ENCODE measurements at places on chromosomes 2 and 18. TPM values are rescaled to one million over a fixed set of nuclear protein-coding genes. Genes with fewer than 3 reads are reported as not detected.

Gene COL3A1
- 3,160 TPM for total RNA-seq

Gene NYAP2
- under 0.01 TPM for total RNA-seq

Gene ARHGAP15
- 0.88 TPM for total RNA-seq

Gene OBSL1
- total RNA-seq = 60.4 TPM

Gene C1GALT1C1L
- total RNA-seq = 1.2 TPM

Gene GYPC
- 101 TPM for total RNA-seq

Gene TMEM178A
- 0.29 TPM for total RNA-seq

Gene PHOSPHO2
- 5.0 TPM for total RNA-seq

Gene C2orf78
- total RNA-seq = not detected

Gene REG1B
- total RNA-seq = not detected

Gene C1QL2
- total RNA-seq = not detected

Gene GDF7
- total RNA-seq = under 0.01 TPM

Gene SLC19A3
- 0.36 TPM for total RNA-seq

DNA sequence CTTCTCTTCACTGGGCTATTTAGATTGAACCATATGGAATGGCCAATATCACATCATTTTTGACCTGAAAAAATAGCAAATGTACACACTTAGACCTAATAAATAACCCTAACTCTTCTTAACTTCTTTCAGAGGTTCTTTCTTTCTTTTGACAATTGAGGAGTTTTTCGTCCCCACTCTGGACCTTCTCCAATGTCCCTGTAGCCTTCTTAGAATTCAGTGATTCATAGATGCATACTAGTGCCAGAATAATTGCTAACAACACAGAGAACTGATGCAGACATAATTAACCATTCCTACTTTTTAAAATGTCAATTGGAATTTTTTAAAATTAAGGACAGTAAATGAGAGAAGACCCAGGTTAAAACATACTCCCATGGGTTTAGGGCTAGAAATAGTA lies 20.0 kb downstream of the DAPL1 start:
- DNase-seq = peak; percentile 80

GRCh38 chr18:59877361-59877760 lies 22.4 kb upstream of the PMAIP1 start:
- no peak for DNase-seq

DNA sequence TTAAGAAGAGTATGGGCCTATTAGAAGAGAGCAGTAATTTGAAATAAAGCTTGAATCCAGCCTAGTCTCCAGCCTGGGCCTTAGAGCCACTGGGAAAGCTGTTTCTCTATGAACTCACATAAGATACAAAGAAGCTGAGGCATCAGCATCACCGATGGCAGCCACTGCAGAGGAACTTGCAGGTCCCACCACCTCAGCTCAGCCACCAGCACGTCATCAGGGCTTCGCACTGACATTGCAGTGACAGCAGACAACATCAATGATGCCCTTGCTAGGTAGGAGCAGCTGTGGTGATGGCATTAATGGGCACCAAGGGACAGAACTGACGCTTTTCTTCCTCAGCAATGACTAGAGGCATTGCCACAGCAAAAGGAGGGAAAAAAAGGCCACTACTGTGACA lies 67.7 kb upstream of the CDC42EP3 start:
- DNase-seq = no peak

- DNase-seq = no peak
These were observed 90.4 kb downstream of the SCN3A start for GRCh38 chr2:165113414-165113813.

DNA sequence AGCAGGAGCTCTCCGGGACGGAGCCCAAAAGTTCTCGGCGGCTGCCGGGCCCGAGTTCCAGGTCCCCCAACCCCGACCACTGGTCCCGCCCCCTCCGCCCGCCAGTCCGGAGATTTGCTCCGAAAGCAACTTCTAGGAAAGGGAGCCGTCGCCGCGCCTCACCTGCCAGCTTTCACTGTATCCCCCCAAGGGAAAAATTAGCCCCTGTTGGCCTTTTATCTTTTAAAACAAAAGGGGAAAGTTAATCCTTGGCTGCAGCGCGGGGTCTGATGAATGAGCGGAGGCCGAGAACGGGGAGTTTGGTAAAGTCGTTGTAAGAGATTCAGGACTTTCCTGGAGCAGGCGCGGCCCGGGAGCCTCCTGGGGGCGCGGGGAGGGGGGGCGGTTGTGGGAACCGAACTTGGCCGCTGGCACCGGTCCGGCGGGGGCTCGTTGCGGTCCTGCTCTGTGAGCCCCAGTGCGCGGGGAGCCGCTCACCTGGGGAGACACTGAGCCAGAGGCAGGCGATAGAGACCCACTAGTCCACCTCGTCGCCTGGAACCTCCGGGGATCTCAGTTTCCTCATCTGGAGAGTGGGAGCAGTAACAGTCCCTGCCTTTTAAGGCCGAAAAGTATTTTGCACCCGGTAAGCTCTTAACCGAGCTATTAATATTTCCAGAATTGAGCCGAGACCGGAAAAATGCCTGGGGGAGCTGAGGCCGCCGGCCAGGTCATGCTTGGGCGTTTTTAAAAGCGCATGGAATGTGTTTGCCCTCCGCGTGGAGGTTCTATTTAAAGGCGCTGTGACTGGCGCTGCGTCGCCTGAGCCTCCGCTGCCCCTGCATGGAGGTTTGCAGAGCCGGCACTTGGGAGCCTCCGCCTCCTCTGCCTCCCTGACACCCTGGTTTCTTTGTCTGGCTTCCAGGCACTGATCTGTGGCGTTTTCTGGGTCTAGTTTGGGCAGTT lies 1.1 kb downstream of the EFHD1 start:
- DNase-seq = peak; percentile 88

GRCh38 chr2:196598846-196599245 lies 40.7 kb upstream of the CCDC150 start:
- peak; percentile 82 for DNase-seq

GRCh38 chr2:4180631-4181030 lies 477.3 kb downstream of the DCDC2C start:
- DNase-seq = no peak

DNA sequence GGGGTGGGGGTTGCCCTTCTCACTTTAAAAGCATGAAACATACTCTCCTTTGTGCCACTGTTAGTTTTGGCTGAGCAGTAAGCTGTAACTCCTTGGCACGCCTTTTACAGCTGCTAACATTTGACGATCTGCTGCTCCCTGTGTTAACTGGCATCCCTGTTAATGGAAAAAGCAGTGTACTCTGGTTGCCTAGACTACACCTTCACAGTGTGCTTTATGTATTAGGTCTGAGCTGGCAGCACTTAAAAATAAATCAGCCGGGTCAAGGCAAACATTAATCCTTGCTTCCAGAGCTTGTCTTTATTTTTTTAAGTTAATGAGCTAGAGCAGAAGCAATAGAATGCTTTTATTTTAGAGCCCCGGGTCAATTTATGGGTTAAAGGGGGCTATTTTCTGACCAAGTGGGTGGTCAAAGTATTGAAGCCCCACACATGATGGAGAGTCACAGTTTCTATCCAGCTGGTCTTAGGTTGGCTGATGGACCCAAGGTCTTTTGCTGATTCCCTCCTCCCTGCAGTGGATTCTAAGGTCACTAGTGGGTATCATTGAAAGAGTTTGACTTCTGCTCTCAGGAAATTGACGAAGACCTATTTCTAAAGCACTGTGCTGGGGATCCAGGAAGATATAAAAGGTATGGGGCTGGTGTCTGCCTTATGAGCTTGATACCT lies 54.5 kb downstream of the CFAP221 start:
- no peak for DNase-seq

DNA sequence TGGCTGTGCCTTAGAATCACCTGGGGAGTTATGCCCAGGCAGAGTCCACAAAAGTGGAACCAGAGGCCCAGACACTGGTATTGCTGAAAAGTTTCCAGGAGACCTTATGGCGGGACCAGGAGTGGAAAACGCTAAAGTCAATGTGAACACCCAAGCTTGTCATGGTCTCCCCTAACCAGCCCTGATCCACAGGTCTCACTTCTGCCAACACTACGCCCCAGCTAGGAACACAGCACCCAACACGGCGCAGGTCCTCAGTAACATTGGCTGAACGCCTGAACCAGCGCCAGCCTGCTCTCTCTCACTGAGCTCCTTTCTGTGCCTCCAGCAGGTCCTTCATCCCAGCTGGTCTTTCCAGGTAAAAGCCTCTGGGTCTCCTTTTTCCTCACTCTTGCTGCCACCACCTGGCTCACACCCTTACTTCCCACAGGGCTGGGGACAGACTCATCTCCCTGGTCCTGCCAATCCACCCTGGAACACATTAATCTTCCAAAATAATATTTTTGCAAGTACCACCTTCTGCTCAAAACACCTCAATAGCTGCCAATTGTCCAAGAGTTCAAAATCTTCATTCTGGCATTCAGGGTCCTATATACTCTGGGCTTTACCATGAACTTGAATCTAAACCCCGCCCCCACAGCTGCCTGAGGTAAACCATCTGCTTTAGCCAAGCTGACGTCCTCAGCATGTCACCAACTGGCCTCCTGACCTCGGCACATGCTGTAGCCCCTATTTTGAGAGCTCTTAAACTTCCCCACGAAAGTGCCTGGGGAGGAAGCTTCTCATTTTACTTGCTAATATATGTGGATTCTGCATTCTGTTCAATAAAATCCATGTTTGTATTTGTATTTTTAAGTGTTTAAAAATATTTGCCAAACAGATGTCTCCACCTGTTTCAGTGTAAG lies 34.6 kb downstream of the ADCY3 start:
- DNase-seq = no peak

- DNase-seq = no peak
These were observed 28.7 kb downstream of the SRSF7 start for GRCh38 chr2:38722271-38723061.

GRCh38 chr2:235005603-235006259 lies 53.9 kb downstream of the SH3BP4 start:
- DNase-seq = peak; percentile 75

- no peak for DNase-seq
These were observed 31.4 kb upstream of the TMEM177 start for GRCh38 chr2:119647440-119648169.

DNA sequence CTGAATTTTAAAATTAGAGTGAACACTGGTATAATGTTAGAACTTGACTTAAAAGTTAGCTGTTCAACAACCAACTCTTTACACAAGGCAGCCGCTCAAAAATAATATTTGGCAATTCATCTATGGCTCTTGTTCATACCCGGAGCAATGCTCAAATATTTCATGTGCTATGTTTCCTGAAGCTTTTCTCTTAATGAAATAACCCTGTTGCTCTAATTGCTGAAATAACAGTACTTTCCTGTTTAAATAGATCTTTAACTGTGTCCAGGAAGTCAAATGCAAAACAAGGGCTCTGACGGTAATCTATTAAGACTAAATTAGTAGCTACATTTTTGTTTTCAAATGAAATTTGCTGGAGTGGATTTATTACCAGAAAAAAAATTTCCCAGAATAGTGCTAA lies 33.7 kb downstream of the RFTN2 start:
- DNase-seq = peak; percentile 30

- DNase-seq = no peak
These were observed 62.3 kb upstream of the ACYP2 start for GRCh38 chr2:54052825-54053718.

DNA sequence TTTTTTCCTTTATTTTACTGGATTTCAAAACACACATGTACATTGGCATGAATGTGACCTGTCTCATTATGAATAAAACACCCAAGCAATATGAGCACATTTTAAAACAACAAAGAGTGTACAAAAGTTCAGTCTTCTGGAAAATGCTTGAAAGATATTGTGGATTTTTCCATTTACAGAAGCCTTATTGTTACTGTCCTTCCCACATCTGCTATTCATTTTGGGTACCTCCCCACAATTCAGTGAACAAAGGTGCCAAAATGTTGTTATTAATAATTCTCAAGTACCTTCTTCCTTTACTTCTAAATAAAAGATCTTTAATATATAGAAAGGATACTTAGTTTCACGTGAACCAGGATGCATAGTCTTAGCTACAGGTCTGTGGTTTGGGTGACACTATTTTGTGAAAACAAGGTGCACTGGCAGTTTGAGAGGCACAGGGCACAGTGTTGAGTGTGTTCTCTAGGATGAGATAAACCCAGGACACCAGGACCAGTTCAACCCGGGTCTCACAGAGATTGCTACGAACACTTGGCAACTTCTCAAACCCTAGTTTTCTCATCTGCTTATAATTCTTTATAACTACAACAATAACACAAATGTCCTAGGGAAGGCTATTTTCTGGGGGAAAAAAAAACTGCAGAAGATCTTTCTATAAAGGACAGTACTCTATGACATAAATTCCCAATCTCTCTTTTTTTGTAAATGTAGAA lies 84.5 kb upstream of the GALNT5 start:
- no peak for DNase-seq

GRCh38 chr18:34867520-34867919 lies 157.4 kb downstream of the DTNA start:
- DNase-seq = peak; percentile 75

DNA sequence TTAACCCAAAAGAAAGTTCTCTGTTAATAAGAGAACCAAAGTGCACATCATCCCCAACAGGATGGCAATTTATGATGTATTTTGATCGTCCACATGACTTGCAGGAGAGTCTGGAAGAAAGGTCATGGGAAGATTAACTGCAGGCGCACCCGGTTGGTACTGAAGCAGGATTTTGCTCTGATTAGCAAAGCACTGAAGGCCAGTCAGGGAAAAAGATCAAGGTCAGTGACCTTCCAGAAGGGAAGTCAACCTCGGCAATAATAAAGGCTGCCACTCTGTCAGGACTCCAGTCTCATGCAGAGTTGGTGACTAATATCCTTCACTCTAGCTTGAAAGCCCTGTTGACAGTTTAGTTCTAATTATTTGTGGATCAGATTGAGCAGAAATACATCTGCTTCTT lies 432.7 kb upstream of the RAB12 start:
- no peak for DNase-seq

GRCh38 chr2:85560812-85561279 lies 447 bp downstream of the GGCX start:
- DNase-seq = peak; percentile 73

DNA sequence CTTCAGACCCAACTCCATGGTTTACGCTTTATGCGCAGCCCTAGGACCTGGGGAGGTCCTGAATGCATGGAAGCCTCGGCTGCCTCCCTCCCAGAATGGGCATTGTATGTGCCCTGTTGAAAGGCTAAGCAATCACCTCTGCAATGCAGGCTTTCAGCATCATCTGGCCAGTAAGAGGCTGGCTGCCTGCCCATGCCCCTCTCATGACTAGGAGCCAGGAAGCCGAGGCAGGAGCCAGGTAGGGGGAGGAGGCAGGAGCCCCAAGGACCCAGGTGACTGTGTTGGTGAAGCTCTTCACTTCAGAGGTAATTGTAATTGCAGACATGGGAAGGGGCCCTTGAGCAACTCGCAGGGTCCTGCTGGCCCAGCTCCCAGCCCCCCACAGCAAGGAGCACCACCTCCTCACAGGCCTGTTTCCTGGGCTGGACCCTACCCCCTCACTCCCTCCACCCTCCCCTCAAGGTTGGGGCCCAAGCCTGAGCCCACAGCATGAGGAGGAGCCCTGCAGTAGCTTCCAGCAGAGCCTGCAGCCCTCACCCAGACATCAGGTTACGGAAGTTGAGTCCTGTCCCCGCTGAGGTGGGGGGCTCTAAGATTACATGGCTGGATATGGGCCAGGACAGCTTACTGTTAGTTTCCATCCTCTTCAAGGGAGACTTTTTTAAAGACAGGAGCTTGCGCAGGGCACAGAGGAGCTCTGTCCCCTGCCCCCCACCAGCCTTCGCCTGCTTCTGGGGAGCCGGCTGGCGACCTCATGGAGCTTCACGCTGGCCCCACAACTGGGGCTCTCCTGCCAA lies 21.9 kb downstream of the CRACDL start:
- no peak for DNase-seq

All from osteoblast (primary cell).